ENCODE measurements at places on chromosomes 13 and 19.

- DNase-seq: no peak
These were observed 31.8 kb upstream of the SPART start for GRCh38 chr13:36377826-36378468.

- no peak for DNase-seq
These were observed 33.8 kb upstream of the MYO16 start for GRCh38 chr13:108595436-108596274.

DNA sequence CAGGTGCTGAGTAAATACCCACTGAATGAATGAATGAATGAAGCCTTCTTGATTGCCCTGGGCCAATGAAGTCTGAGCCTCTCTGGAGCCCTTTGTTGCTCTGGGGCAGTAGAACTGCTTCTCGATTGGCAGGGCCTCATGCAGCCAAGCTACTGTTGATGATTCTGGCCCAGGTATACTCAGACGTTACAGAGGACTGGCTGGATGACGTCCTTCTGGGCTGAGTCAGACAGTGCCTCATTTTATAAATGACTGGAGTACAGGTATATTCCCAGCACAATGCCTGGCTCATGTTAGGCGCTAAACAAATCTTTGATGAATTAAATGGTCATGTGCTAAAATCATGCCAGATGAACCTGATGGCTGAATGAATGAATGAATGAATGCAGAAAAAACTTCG is 243.8 kb upstream of the MAB21L1 start:
- DNase-seq: no peak

GRCh38 chr13:77536358-77536757 is 852 bp downstream of the SCEL start:
- no peak for DNase-seq

DNA sequence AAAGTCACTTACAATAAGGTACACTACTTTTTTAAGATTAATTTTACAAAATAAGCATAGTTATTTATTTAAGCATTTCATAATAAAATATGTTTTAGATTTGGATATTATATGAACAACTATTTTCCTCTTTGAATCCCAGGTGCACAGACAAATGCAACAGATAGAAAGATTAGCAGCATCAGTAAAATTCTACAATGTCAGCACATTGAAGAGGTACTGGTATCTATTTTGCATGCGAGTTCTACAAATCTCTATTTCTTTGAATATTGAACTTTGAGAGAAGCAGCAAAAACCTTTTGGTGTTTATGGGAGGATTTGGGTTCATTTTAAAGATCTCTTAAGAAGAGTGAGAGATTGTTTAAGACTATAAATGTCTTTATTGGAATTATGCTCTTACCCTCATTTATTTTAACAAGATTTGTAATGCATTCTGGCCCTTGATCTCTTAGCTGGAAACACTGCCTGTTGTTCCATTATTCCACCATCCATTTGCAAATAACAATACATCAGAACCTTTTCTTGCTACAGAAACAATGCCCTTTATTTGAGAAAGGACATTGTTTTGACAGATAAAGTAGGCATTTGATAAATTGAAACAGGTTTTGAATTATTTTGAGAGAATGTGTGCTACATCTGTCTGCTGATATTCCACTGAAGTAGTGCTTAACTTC is 558.8 kb upstream of the KLHL1 start:
- no peak for DNase-seq

- no peak for DNase-seq
These were observed 11.7 kb downstream of the SYDE1 start for GRCh38 chr19:15118789-15119494.

DNA sequence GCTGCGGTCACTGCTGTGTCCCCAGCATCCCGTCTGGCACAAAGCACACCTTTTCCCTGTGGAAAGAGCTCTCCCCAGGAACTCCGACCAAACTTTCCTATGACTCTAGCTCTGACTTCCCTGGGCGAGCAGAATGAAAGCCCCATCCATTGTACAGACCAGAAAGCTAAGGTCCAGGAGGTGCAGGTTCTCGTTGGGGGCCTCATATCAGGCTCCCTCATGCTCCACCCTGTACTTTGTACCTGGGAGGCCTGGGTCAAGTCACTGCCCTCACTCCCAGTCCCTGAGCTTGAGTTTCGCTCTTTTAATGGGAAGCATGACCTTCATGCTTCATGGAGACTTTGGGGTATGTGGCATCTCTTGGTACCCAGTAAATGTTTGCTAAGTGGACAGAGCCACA is 18.4 kb downstream of the CYTH2 start:
- no peak for DNase-seq

All from cerebellar nuclear complex (tissue), 1 donor.